ENCODE measurements at places on chromosomes 2 and 18.

DNA sequence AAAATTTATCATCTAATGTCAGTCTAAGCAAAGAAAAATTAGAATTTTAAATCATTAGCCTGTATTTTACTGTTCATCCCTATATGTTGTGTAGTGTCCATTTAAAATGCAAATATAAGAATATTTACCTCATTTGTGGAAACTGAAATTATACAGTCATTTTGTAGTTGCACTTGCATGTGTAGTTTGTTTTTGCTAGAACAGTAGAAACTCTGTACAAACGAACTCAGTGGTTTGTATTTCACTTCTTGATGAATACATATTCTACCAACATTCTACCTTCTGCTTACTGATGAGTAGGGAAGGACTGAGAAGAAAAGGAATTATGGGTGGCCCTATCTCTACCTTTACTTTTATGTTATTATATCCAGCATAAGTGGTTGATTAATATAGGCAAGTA is 29.7 kb downstream of the BMPR2 start:
- no peak for DNase-seq

DNA sequence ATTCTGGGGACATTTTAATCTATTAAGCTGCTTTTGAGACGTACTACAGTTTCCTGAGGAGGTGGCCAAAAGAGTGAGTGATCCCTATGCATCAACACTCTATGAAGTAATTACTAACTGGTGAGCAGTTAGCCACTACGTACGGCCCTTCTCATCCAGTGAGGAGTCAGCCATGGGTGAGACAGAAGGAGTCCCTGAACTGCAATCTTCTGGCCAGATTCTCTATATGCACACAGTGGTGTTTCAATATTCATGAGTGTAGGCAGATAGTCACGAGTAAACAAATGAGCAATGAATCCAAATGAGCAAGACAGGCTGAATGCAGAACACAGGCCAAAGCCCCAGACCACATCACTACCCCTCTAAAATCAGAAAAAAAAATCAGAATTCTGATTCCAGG is 29.8 kb upstream of the TMEM214 start:
- no peak for DNase-seq

GRCh38 chr2:172226244-172227061 is 123.8 kb upstream of the DLX2 start:
- no peak for DNase-seq

DNA sequence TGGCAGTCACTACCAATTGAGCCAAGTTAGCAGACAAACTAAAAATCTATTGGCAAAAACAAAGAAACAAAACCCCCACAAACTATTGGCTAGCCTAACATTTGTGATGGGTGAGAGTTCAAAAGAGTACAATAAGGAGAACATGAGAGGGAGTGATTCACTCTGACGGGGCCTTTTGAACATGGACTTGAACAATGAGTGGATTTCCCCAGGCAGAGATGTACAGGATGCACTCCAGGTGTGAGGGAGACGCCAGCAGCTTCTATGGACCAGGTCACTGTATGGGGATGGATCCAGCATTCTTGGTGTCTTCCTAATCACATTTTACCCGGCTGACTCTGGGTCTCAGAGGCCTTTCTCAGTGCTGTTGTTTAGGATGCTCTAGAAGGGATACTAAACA is 167.5 kb upstream of the SMAD2 start:
- no peak for DNase-seq

- no peak for DNase-seq
Measured at GRCh38 chr2:168697668-168698121, 104.7 kb upstream of the NOSTRIN start.
